DMS53 (cell line): ENCODE measurements at places on chromosomes 7 and 10.

DNA sequence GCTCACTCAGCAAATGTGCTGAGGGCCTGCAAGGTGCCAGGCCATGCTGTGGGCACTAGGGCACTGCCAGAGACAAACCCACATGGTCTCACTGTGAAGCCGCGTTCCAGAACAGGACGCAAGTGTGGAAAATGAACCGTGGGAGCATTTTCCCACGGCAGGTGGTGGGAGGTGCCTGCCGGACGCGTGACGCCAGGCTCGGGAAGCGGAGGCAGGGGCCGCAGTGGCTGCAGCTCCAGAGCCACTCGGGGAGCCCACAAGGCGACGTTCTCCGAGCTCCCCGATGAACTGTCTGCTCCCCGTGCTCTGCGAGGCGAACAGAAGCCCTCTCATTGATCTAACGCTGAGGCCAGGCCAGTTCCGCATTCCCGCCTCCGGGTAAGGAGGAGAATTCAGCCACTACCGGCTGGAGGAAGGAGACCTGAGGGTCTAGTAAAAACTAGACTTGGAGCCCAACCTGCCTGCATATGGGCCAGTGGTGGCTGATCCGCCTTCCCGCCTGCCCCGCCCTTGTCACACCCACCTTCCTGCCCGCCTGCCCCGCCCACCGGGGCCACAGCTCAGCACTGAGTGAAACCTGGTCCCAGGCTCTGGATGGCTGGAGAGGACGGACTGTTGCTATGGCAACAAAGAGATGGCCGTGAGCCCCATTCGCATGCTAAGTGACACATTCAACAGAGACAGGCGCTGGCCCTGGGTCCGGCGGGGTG, 13.1 kb downstream of the ADGRA1 start:
- DNase-seq, result peak; percentile 17

DNA sequence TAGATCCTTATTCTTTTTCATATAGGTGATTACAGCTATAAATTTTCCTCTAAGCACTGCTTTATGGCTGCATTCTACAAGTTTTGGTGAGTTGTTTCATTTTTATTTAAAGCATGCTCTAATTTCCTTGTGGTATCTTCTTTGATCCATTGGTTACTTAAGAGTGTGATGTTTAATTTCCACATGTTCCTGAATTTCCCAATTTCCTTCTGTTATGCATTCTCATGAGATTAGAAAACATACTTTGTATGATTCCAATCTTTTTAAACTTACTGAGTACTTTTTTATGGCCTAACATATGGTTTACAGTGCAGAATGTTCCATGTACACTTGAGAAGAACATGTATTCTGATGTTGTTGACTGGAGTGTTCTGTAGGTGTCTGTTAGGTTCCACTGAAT, 53.4 kb downstream of the MYL10 start:
- DNase-seq, result no peak

GRCh38 chr10:45602082-45602730, 70.4 kb downstream of the ZFAND4 start:
- DNase-seq, result no peak

DNA sequence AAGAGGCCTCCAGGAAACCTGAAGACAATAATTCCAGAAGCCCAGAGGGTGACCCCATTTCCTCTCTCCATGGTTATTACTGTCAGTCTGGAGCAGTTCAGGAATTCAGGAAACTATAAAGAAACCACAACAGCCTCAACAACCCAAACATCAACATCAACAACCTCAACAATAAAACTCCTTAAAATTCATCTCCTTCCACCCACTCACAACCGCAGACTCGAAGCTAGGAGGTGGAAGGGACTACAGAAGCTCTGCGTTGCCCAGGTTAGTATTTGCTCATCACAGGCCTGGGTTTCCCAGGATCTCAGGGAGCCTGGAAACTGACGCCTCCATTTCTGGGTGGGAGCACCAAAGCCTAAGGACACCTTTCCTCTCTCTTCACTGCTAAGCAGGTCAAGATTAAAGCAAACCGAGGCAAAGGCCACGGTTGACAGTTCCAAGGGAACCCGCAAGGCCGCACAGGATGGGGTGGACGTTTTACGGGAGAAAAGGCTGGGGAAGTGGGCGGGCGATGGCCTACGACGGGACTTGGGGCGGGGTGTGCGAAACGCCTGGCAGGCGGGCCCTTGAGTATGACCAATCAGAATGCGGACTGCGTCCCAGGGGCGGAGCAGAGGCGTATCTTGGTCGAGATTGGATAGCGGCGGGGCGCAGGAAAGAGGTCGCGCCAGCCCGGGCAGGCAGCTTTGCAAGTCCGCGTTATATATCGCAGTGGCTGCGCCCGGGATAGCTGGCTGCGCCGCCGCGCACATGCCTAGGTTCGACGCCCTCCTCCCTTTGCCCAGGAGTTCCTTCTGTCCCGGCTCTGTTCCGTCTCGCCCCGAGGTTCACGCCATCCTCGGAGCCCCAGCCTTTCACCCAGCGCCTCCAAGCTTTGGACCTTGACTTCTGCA, at the start of gene ELOVL3:
Gene ELOVL3, plus strand, starts transcription at position 654 of the 896 bp plus-strand sequence. CDS start 250 bp downstream, outside the sequence.
- peak; percentile 94 for DNase-seq

DNA sequence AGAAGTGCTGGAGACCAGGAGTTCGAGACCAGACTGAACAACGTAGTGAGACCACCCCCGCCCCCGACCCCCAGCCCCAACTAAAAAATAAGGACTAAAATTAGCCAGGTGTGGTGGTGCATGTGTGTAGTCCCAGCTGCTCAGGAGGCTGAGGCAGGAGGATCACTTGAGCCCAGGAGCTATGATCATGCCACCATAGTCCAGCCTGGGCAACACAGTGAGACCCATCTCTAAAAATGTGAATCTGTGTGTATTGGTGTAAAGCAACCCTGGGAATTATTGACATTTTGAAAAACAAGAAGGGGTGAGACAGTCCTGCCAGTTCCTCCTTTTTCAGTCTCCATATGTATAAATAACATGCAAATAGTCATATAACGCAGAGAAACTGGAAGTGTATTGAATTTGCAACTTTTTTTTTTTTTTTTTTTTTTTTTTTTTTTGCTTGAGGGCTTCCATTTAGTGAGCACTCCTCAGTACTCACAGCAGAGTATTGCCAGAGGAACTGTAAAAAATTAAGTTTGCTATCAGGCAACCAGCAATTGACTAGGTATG, 3.4 kb upstream of the ITGB1 start:
- DNase-seq, result no peak

GRCh38 chr10:73959484-73960243, 38.3 kb upstream of the VCL start:
- no peak for DNase-seq

GRCh38 chr10:115026746-115027140, 66.4 kb upstream of the ATRNL1 start:
- DNase-seq, result no peak

DNA sequence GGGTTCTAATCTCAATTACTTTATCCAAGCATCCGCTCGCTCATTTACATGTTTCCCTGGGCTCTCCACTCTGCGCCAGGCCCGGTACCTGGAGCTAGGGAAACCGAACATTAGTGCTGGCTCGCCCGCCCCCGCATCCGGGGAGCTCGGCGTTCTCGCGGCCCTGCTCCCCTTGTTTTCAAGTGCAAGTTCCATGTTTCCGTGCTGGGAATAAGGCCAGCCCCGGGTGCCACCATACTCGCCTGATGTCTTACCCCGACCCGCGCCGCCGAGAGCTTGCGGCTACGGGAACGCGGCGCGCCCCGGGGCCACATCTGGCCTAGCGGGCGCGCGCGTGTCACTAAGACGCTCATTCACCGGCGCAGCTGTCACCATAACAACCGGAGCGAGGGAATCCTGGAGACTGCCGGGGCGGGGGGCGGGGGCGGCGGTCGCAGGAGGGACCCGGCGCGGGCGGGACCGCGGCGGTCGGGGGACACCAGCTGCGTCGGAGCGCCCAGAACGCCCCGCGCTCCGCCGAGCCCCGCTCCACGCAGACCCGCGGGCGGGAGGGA, at the start of gene NEURL1:
Gene NEURL1, plus strand, starts transcription at position 344 of the 554 bp plus-strand sequence. CDS start 683 bp downstream, outside the sequence.
- peak; percentile 85 for DNase-seq

- DNase-seq, result peak; percentile 60
Measured at GRCh38 chr7:19390795-19391194, 245.6 kb upstream of the FERD3L start.

DNA sequence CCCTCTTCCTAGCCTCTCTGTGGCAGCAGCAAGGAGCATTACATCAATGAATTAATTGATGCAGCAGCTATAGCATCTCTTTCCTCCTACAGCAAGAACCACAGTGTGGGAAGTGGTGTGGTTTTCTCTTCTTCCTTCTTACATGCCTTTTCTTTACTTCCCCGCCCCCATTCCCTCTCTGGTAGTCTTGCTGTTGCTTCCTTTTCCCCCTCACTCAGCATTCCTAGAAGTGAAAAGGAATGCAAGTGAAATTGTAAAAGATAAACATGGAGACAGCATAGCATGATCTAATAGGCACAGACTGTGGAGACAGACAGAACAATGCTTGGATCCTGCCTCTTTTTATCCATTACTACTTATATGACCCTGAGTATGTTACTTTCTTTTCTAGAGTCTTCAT, 370.5 kb upstream of the BMPER start:
- no peak for DNase-seq

GRCh38 chr7:103686763-103687162, 240.8 kb upstream of the SLC26A5 start:
- no peak for DNase-seq

- no peak for DNase-seq
Measured at GRCh38 chr7:36650766-36651312, 73.5 kb downstream of the AOAH start.

DNA sequence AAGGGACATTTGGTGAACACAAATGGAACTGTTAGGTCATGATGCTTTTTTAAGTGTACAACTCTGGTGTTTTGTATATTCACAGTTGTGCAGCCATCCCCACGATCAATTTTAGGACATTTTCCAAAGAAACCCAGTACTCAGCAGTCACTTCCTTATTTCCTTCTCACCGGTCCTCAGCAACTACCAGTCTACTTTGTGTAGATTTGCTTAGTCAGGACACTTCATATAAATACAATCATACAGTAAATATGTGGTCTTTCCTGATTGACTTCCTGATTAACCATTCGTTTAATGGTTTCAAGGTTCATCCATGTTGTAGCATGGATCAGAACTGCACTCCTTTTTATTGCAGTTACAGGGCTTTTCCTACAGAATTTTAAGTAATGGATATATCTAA, 14.4 kb downstream of the SGPL1 start:
- peak; percentile 56 for DNase-seq

DNA sequence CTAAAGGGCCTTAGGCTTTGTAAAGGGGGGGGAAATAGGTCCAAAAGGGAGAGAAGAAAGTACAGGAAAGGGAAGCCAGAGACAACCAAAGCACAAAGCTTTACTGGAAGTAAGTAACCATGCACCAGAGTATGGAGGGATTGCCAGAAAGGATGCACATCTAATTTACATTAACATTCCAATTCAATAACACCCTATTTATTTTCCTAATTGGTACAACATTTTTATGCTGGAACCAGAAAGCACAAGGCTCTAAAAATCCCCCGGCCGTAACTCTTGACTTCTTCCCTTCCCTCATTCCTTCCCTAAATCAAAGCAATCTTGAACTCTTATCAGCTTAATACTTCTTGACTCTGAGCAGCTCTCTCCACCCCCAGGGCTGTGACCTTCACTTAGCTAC, 400.0 kb upstream of the CELF2 start:
- DNase-seq, result no peak

DNA sequence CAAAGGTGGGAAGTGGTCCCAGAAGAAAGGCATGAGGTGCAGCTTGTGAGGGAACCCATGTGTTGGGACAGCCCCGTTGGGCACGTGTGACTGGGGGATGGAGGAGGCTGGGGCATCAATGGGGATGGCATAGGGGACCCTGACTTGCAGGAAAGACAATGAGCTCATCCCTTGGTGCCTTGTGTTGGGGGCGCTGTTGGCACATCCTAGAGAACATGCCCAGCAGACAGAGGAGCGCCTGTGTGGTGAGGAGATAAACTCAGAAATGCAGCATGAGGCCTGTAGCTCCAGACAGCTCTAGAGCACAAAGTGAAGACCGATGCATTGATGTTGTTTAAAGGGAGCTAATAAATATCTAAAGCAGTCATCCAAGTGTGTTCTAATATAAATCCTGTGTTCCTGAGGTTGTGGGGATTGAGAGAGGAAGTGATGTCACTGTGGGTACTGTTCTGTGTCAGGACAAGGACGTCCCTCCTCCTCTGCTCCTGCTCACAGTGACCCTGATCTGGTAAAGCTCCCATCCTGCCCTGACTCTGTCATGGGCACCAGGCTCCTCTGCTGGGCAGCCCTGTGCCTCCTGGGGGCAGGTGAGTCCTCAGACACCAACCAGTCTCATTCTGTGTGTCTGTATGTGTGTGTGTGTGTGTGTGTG, 126.1 kb upstream of the PRSS58 start:
- no peak for DNase-seq

DNA sequence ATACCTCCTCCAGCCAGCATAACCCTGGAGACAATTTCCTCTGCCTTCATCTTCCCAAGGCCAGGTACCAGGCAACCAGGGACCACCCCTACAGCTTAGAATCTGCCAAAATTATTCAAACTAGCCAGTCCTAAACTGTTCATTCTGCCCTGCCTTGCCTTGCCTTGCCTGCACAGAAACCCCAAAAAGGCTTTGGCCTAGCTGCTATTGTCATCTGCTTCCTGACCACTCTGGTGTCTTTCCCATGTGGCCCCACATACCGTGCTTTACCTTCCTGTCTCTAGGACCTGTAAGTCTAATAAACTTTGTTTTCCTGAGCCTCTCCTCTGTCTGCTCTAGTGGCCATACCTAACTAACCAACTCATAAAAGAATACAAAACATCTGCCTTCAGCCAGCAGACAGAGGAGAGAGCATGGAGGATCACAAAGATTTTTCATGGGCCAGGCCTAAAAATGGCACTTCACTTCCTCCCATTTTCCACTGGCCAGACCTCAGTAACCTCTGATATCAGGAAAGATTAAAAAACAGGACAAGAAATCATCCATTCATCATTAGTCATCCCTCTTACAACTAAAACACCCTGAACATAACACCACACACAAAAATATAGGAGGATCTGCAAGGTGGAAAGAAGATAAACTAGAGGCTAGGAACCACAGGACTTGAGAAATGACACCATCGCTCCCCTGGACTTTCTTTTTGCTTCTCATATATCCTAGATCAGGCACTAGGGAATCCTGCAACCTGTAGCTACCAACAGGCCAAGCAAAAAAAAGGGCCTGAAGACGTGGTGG, 51.5 kb downstream of the IMMP2L start:
- no peak for DNase-seq

DNA sequence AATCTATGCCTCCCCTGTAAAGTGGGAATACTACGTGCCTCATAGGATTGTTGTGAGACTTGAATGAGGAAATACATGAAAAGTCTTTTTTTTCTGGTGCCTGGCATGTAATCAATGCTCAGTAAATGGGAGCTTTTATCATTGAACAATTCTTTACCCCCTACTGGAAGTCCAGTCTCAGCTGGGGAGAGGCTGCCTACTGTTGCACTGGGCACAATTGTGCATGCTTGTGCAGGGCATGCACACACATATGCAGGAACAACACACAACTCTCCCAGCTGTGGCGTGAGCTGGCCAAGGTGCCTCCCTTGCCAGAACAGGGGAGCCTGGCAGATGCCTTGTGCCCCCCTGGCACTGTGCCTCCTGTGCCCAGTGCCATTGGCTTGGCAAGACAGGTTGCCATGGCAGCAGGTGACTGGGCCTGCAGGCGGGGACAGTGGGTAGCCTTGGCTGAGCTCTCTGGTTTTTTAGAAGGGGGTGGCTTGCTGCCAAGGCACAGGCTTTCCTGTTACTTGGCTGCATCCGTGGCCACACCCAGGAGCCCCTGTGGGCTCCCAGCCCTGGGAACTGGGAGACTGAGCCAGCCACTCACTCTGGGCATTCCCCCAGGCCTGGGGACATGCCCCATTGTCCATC, 16.1 kb upstream of the PALD1 start:
- no peak for DNase-seq
